HL-60 (cell line): ENCODE measurements at places on chromosomes 12 and 14.

DNA sequence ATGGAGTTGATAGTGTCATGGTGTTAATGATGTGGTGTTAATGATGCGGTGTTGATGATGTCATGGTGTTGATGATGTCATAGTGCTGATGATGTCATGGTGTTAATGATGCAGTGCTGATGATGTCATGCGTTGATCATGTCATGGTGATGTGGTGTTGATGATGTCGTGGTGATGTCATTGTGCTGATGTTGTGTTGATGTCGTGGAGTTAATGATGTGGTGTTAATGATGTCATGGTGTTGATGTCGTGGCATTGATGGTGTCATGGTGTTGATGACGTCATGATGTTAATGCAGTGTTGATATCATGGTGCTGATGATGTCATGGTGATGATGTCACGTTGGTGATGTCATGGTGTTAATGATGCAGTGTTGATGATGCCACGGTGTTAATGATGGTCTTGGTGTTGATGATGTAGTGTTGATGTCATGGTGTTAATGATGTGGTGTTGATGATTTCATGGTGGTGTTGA, 49.1 kb upstream of the RIMBP2 start:
- DNase-seq: no peak

- DNase-seq: no peak
Observed at GRCh38 chr14:55301437-55302121, 30.4 kb downstream of the FBXO34 start.

DNA sequence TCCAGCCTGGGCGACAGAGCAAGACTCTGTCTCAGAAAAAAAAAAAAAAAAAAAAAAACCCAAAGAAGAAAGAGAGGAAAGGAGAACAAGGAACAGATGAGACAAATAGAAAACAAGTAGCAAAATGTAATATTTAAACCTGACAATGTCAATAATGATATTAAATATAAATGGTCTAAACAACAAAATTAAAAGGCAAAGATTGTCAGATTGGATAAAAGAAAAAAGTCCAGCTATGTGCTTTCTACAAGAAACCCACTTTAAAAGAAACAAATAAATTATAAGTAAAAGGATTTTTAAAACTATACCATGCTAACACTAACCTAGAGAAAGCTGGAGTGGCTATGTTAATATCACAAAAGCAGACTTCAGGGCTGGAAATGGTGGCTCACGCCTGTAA, 29.7 kb upstream of the APOF start:
- DNase-seq: no peak

- no peak for DNase-seq
Observed at GRCh38 chr12:16163901-16164300, 113.6 kb downstream of the SLC15A5 start.

GRCh38 chr12:65335021-65335714, 56.7 kb downstream of the MSRB3 start:
- no peak for DNase-seq

DNA sequence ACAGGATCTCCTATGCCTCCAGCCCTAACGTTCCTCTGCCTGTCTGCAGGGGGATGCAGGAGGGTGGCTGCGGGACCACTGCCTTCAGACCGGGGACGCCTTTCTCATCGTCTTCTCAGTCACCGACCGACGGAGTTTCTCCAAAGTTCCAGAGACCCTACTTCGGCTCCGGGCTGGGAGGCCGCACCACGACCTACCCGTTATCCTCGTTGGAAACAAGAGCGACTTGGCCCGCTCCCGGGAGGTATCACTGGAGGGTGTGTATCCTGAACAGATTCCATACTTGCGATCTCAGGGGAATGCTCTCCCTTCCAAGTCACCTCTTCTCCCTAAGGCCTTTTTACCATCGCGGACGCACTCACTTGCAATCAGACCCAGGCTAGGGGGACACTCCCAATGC, 3.0 kb downstream of the REM2 start:
- DNase-seq: no peak

GRCh38 chr12:125310461-125310860, 245.2 kb downstream of the AACS start:
- DNase-seq: no peak
